ENCODE measurements at places on chromosomes 1 and 21.

GRCh38 chr1:169574336-169574735, 11.9 kb downstream of the F5 start:
- DNase-seq = no peak

- peak; percentile 35 for DNase-seq
Observed at GRCh38 chr1:55064861-55065263, 25.5 kb downstream of the PCSK9 start.

DNA sequence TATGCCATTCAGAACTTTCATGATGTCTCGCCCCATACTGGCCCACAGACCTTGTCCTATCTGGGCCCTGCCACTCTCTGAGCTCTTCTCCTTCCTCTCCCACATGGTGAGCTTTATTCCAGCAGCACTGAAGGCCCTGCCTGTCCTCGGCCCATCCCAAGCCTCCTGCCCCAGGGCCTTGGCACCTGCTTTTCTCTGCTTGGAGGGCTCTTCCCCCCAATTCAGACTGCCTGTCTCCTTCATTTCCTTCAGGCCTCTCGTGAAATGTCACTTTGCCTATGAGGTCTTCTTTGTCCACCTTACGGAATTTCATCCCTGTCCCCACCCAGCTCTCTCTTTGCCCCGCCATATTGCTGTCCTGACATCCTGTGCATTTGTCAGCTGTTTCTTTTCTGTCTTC, 191.7 kb upstream of the POU3F1 start:
- DNase-seq = no peak

GRCh38 chr1:116273042-116273783, 99.8 kb upstream of the ATP1A1 start:
- DNase-seq = no peak

DNA sequence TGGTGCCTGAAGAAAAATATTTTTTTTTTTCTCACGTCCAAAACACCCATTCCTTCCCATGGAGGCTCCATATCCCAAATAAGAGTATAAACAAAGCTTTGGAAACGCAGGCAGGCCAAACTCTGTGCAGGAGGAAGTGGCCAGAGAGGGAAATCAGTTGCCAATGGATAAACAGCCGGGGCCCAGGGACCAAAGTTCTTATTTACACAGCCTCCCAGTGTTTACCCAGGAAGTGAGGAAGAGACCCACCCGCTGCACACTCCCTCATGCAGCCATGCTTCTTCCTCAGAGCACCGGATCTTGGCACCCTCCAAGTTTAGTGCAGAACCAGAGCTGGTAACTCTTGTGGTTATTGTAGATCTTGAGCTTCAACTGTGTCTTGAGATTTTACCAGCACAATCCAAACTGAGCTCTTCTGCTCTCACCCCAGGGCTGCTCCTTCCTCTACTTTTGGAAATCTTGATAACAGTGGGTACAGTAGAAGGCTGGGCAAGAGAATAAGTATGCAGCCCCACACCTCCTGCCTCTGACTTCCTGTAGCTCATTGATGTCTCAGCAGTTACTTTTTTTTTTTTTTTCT, 14.2 kb downstream of the MARCKSL1 start:
- no peak for DNase-seq

GRCh38 chr1:165884009-165884689, 56.7 kb downstream of the UCK2 start:
- DNase-seq = no peak

GRCh38 chr1:182684116-182684828, at the start of gene RGS8:
TSS of gene RGS8 (minus strand) at chr1:182684587. CDS start at chr1:182669649, 14,938 bp downstream.
- no peak for DNase-seq

DNA sequence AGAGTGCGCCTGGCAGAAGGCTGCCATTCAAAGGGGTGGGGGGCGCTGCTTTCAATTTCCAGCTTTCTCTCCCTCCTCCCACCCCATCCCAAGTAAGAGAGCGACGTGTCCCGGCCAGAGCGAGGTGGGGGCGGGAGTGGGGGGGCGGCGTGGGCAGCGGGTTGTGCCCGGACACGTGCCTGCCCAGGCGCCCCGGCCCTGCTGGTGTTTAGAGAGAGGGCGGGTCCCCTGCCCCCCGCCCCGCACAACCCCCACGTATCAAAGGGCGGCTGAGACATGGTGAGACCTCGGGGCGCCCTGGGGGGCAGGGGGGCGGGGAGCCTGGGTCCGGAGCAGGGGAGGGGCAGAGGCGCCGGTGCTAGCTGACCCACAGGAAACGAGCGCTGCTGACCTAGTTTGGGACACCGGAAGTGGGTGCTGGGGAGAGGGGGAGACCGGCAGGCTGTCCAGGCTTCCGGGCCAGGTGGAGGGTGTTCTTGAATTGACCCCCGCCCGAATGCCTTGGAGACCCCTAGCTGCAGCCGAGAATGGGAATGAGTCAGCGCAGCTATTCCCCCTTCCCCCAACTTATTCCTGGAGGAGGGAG, 1.3 kb downstream of the ZBTB7B start:
- DNase-seq = peak; percentile 40

DNA sequence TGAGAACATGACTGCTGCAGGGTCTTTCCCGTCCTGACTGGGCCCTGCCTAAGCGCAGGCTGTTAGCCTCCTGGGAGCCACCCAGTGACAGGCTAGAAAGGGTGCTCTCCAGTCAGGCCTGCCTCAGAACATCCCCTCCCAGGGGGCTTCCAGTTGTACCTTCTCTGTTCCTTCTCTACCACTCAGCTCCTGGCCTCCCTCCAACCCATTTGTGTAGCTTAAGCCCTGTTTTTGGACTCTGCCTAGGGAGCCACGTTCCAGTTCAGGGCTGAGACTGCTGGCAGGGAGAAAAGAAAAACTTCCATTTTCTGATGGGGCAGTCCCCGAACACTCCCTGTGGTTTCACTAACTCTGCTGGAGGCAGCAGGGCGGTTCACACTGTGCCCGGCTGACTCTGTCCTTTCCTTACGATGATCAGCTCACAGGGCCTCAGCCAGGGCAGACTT, 15.3 kb upstream of the POU3F1 start:
- DNase-seq = no peak

- no peak for DNase-seq
Observed at GRCh38 chr1:7097938-7098592, 312.8 kb downstream of the CAMTA1 start.

- DNase-seq = peak; percentile 19
Observed at GRCh38 chr21:35226968-35227744, 178.1 kb upstream of the RUNX1 start.

DNA sequence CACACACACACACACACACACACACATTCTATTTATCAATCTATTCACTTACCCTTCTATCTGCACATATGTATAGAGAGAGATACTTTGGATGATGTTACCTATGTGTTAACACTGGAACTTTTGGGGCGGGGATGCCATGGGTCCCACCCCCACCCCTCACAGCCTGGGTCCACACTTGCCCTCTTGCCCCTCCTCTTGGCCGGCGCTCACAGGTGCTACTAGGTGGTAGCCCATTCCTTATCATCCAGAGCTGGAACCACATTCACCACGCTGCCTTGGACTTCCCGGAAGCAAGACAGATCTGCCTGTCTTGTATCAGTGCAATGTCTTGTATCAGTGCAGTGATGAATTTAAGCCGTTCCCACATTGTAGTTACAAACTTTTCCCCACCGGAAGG, 85.1 kb downstream of the LBR start:
- DNase-seq = no peak

GRCh38 chr1:64715186-64715585, 29.7 kb upstream of the RAVER2 start:
- DNase-seq = no peak

- no peak for DNase-seq
Observed at GRCh38 chr1:156503698-156504437, 3.3 kb upstream of the MEF2D start.

DNA sequence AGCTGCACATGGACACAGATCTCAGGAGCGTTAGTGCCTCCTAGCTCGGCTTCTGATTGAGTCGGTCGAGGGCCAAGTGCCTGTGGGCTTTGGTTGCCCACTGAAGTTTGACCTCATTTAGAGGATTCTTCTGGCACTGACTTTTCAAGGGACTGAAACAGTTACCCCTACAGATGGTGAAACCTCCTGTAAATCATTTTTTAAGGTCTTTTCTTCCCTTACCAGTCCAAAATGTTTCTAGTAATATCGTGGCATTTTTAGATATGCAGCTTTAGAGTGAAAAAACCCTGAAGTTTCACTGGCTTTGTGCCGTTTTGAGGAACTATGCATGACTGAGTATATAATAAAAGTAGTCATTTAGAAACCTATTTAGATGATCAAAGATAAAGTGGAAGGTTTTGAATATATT, 34.7 kb upstream of the L1TD1 start:
- no peak for DNase-seq

- DNase-seq = no peak
Observed at GRCh38 chr1:188350104-188350503, 1521.4 kb downstream of the PLA2G4A start.

DNA sequence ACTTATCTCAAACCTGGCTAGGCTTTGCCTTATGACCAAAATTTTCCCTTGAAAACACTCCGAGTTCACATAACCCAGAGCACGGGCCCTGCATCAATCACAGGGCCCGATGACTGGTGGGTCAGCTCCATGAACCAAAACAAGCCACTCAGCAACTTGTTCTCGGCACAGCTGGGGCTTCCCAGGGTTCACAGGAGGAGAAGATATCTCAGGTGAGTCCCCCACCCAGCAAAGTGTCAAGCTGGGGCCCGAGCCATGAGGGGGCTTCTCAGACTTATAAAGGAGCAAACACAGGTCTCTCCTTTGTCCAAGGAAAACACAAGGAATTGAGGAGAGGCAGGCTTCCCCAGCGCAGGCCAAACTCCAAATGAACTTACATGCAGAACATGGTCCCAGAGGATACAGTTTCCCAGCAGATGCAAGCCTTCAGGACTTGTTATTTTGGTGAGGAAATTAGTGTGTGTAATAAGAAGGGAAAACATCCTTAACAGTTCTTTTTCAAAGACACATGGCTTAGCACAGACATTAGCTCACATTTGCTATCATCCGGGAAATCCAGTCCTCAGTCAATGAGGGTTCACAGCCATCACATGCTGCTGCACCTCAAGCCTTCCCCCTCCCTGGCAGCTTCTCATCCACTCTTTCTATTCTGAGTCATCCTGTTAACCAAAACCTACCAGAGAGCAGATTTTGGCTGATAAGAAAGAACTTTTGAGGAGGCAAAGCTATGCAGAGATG, 98.1 kb upstream of the NFIA start:
- DNase-seq = no peak

DNA sequence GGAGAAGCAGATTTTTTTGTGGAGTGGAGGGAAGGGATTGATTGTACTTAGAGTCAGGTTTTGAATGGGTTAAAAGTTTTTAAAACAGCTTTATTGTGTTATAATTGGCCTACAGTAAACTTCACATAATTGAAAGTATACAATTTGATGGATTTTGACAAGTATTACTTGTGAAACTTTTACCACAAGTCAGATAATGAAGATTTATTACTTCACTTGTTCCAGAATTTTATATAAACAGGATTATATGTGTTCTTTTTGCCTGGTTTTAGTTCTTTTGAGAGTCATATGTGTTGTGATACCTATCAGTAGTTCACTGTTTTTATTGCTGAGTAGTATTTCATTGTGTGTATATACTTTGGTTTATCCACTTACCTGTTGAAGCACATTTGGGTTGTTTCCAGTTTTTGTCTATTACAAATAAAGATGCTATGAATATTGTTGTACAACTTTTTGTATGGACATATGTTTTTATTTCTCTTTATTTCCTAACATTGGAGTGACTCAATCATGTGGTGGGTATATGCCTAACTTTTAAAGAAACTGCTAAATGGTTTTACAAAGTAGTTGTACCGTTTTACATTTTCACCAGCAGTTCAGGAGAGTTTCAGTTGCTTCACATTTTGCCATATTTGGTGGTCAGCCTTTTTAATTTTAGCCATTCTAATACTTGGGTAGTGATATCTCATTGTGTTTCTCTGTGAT, 71.0 kb downstream of the DYRK1A start:
- DNase-seq = no peak

GRCh38 chr1:29676496-29676895, 440.2 kb downstream of the PTPRU start:
- DNase-seq = no peak

- no peak for DNase-seq
Observed at GRCh38 chr1:169339773-169340172, 27.8 kb downstream of the NME7 start.

Measured in COR-L47 (cell line).